ENCODE measurements at places on chromosomes 2 and 18.

GRCh38 chr18:57014772-57015413 is 132.0 kb upstream of the BOD1L2 start:
- DNase-seq, result no peak

- DNase-seq, result no peak
Measured at GRCh38 chr2:232353096-232353495, 25.5 kb upstream of the ALPP start.

DNA sequence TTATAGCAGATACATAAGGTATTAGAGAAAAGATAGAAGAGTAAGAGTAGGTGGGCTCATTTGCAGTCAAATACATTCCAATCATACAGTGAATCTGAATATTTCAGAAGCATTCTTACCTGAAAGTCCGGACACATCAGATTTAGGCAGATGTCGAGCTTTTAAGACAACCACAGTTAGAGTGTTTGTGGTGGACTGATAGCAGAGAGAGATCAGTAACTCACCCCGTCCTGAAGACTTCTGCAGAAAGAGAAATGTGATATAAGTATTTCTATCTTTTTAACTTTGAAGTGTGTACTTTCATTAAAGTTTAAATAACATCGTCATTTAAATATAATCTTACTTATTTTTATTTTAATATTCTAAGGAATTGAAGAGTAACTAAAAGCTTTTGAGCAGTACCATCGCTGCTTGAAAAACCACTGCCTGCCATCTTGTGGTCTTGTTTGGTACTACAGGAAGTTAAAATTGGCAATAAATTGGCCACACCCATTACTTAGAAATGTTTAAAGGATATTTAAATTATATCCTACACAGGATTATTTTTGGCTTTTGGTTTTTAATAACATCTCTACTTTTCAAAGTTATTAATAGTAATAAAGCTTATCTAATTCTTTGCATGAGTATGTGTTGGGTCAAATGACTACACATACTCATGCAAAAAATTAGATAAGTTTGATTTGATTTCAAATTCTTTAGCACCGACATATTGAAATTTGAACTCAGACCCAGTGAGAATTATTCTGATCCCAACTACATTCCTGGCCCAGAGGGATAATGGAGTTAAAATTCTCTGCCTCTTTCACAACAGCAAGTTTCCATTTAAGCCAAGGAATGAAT is 5.5 kb downstream of the SYT4 start:
- no peak for DNase-seq

- DNase-seq, result no peak
Measured at GRCh38 chr18:71673954-71674353, 870.2 kb downstream of the CBLN2 start.

- no peak for DNase-seq
Measured at GRCh38 chr2:46828491-46829230, 86.9 kb downstream of the MCFD2 start.

DNA sequence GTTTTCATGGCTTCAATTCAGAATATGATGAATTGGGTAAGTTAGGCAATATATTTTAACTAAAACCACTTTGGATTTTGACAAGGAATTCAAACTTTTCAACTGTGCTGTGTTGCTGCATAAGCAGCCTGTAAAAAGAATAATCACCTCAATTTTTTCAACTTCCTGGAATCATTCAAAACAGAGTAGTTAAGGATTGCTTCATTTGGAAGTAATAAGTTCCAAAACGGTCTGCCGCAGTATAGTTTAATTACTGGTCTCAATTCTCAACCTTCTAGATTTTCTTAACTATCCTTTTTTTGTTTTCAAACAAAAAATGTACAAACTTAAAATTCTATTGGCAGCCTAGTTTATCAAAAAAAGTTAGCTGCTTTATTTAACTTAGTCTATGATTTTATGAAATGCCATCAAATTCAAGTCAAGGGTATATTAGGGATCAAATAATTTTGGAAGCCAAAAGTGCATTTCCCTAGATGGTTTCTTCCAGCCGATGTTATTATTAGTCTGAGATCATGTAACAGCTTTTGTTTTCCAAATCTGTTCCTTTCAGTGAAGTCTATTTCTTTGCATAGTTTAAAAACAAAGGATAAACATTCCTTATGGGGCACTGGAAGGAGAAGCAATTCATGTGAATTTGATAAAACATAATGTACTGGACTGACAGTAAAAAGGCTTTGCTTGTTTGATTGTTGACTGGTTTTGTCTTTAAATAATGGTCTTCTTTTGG is 76.1 kb upstream of the ETAA1 start:
- DNase-seq, result no peak

GRCh38 chr2:107687073-107687472 is 139.6 kb upstream of the RGPD4 start:
- DNase-seq, result no peak

All from stimulated activated CD8-positive, alpha-beta memory T cell treated with anti-CD3 and anti-CD28 coated beads, Interleukin-7, amount 100 ng/mL, for 1 hour (primary cell).